ENCODE measurements at places on chromosomes 6 and 20. TPM values are rescaled to one million over a fixed set of nuclear protein-coding genes. Genes with fewer than 3 reads are reported as not detected.

The CYP39A1 gene
- total RNA-seq = 2.3 TPM

The LY6G6D gene
- total RNA-seq = not detected

The PXDC1 gene
- total RNA-seq = 30.3 TPM

The ZNF341 gene
- 1.6 TPM for total RNA-seq

The CDH26 gene
- not detected for total RNA-seq

The GPR63 gene
- 0.29 TPM for total RNA-seq

The TRIM40 gene
- total RNA-seq = not detected

The OR12D3 gene
- total RNA-seq = not detected

The C6orf58 gene
- not detected for total RNA-seq

The PPIL6 gene
- total RNA-seq = 1.1 TPM

The LGSN gene
- total RNA-seq = not detected

The DAAM2 gene
- 4.0 TPM for total RNA-seq

The PGM3 gene
- 66.7 TPM for total RNA-seq

The DLK2 gene
- total RNA-seq = 1.5 TPM
